ENCODE measurements at places on chromosomes 1 and 21.
A peak's percentile ranks its signal among the peaks of the same experiment; 100 is the strongest.

DNA sequence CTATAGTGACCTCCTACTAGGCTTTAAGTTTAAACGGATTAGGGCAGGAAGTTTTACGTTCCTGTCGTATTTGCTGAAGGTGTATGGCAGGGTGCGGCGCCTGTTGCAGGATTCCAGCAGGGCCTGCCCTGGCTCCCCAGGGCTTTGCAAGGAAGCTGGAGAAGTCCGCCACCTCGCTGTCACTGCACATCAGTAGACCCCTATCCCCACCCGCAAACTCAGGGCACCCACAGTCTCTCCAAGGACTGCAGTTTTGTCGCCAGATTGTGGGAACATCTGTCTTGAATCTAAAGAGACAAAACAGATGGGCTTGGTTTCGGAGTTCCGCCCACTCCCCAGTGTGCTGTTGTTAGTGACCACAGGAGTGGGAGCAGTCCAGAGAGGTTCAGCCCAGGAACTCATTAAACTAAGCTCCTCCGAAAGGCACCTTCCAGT lies 110.8 kb downstream of the CDC7 start:
- H3K27me3 ChIP-seq, result peaks cover 5% of the 10 kb centered on the region
- no peak overlapping the region for H3K4me3 ChIP-seq
- H3K27ac ChIP-seq, result no peak overlapping the region

DNA sequence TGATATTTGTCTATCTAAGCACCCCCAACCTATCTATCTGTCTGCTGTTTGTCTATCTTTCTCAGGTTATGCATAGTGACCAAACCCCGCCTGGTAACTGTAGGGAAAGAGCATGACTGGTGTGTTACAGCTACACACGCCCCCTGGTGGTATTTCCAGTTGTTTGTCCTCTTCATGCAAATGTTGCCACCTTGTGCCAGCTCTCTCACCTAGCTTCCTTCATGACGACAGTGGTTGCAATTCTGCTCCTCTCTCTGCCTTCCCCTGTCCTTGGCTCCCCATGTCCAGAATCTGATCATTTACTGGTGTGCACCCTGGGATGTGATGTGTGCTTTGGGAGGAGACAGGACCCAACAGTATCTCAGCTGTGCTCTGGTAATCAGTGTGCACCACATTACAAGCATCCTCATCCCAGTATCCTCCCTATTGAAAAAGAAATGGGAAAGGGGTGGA lies 8.1 kb upstream of the INKA2 start:
- no peak overlapping the region for H3K27ac ChIP-seq
- peaks cover 5% of the 10 kb centered on the region for H3K27me3 ChIP-seq
- H3K4me1 ChIP-seq, result no peaks in the 10 kb centered on the region
- no peaks in the 10 kb centered on the region for H3K36me3 ChIP-seq
- DNase-seq, result peak; percentile 54

- peaks cover 3% of the 10 kb centered on the region for H3K27me3 ChIP-seq
- H3K27ac ChIP-seq, result no peak overlapping the region
- DNase-seq, result no peak
- no peaks in the 10 kb centered on the region for H3K36me3 ChIP-seq
- H3K4me3 ChIP-seq, result no peak overlapping the region
These were observed 192.8 kb downstream of the HUNK start for GRCh38 chr21:32065654-32066053.

DNA sequence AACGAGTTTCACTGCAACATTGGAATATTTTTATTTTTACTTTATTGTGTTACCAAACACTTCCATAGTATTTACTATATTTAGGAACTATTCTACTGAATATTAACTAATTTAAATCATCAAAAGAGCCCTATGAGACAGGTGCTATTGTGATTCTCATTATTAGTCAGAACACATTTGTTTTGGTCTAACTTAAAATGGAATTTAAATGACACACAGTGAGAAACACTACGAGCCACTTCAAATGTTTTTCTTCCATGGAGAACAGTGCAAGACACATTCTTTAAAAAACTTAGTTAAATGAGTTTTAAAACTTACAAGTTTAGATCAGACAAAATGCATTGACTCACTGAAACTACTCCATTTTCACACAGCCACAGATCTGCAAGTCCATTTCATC lies 6.6 kb upstream of the TRAF3IP3 start:
- no peaks in the 10 kb centered on the region for H3K36me3 ChIP-seq
- no peaks in the 10 kb centered on the region for H3K27me3 ChIP-seq
- no peak for DNase-seq
- H3K4me1 ChIP-seq, result peaks cover 33% of the 10 kb centered on the region

- peak; percentile 22 for DNase-seq
- H3K27me3 ChIP-seq, result no peaks in the 10 kb centered on the region
- H3K36me3 ChIP-seq, result no peaks in the 10 kb centered on the region
- H3K27ac ChIP-seq, result peak overlapping the region; percentile 87
- peaks cover 40% of the 10 kb centered on the region for H3K4me1 ChIP-seq
- peak overlapping the region; percentile 69 for H3K4me3 ChIP-seq
These were observed 320.8 kb upstream of the USP24 start for GRCh38 chr1:55535724-55536544.

- H3K27me3 ChIP-seq, result peaks cover 1% of the 10 kb centered on the region
- no peak overlapping the region for H3K27ac ChIP-seq
- no peaks in the 10 kb centered on the region for H3K36me3 ChIP-seq
- no peak for DNase-seq
These were observed 11.7 kb upstream of the METTL13 start for GRCh38 chr1:171769754-171770153.

GRCh38 chr1:159068886-159069285 lies 7.7 kb downstream of the AIM2 start:
- H3K27me3 ChIP-seq, result peaks cover 4% of the 10 kb centered on the region
- DNase-seq, result no peak
- no peaks in the 10 kb centered on the region for H3K36me3 ChIP-seq
- no peak overlapping the region for H3K4me3 ChIP-seq

- H3K27ac ChIP-seq, result no peak overlapping the region
- no peaks in the 10 kb centered on the region for H3K27me3 ChIP-seq
- H3K4me1 ChIP-seq, result peaks cover 10% of the 10 kb centered on the region
- no peaks in the 10 kb centered on the region for H3K36me3 ChIP-seq
- DNase-seq, result no peak
- no peak overlapping the region for H3K4me3 ChIP-seq
These were observed 14.4 kb upstream of the DIPK1A start for GRCh38 chr1:92975551-92976232.

GRCh38 chr1:51791888-51792287 lies 86.6 kb downstream of the NRDC start:
- H3K27ac ChIP-seq, result peak overlapping the region; percentile 49
- H3K27me3 ChIP-seq, result no peaks in the 10 kb centered on the region
- H3K36me3 ChIP-seq, result peaks cover 72% of the 10 kb centered on the region
- no peak for DNase-seq

DNA sequence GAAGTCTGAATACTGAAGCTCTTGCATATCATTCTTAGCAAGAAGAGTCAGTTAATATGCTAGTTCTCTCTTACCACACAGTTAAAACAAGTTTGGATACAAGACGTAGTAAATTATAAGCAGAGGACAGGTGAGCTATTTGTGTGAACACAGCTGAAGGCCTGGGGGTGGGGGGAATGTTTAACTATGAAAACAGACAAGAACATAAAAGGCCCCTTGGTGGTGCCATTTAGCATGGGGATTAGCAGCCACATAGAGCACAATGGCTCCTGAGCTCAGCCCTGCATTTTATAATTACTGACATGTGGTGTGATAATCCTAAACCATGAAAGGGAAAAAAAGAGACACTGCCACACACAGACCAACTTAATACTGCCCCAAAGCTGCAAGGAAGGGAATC lies 94.8 kb downstream of the TGFBR3 start:
- no peaks in the 10 kb centered on the region for H3K27me3 ChIP-seq
- H3K4me3 ChIP-seq, result peak overlapping the region; percentile 59
- H3K27ac ChIP-seq, result peak overlapping the region; percentile 86
- peaks cover 47% of the 10 kb centered on the region for H3K36me3 ChIP-seq

DNA sequence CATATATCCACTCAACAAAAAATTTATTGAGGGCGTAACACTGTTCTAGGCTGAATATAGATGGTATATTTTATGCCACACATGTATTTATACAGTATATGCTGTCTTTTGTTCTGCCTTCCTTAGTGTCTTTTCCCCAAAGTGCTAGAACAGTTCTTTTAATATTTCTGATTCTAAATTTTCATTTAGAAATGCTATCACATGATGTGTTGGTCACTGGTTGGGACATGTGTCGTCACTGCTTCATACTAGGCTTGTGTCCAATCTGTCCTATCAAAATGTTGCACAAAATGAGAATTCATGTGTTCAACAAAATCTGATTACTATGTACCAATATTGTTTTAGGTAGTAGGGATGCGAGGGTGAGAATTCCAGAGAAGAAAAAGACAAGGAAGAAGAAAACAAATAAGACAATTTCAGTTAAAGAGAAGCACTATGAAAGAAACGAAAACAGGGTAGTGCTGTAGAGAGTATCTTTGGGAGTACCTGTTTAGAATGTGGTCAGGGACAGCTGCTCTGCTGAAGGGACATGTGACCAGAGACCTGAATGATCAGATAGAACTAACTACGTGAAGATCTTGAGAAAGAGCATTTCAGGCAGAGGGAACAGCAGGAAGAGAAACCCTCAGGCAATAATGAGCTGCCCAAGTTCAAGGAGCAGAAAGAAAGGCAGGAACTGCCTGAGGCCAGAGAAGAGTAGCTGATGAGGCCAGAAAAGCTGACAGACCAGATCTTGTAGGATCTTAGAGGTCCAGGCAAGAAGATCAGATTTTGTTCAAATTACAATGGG lies 1.3 kb downstream of the KMO start:
- H3K4me3 ChIP-seq, result peak overlapping the region; percentile 25
- H3K4me1 ChIP-seq, result peaks cover 6% of the 10 kb centered on the region
- DNase-seq, result no peak
- no peaks in the 10 kb centered on the region for H3K27me3 ChIP-seq

GRCh38 chr1:59151860-59152259 lies 145.0 kb upstream of the FGGY start:
- H3K27ac ChIP-seq, result no peak overlapping the region
- H3K27me3 ChIP-seq, result no peaks in the 10 kb centered on the region
- no peak for DNase-seq

GRCh38 chr21:41247561-41248545 lies 68.7 kb upstream of the FAM3B start:
- no peak overlapping the region for H3K27ac ChIP-seq
- H3K4me3 ChIP-seq, result no peak overlapping the region
- DNase-seq, result no peak
- no peaks in the 10 kb centered on the region for H3K27me3 ChIP-seq
- no peaks in the 10 kb centered on the region for H3K4me1 ChIP-seq

DNA sequence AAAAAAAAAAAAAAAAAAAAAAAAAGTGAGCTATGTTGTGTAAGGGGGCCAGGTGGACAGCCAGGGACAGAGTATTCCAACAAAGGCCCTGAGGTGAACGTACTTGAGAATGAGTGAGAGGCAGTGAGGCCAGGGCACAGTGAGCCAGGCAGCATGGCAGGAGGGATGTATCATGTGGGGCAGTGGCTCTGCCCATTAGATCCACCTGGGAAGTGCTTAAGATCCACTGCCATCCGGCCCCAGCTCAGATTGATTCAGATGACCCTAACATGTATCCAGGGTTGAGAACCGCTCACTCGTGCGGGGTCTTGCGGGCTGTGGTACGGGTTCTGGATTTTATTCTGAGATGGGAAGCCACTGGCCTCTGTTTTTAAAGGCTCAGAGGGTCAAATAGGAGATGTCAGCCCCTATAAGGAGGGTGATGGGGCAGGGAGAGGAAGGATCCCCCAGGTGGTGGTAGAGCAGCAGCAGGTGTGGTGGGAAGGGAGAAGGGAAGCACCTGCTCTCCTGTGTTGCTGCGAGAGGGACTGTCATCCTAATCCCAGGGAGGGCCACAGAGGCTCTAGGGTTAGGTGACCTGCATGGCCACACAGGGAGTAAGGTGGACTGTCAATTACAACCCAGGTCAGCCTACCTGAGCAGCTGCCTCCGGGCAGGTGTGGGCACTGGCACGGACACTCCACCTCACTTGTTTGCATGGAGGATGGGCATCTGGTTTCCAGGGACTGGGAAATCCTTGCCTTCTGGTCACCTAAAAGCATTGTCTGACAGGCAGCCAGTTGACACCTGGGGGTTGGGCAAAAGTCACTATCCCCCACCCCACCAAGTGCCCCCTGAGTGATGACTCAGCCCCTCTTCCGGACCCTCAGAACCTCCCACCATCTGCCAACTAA lies 31.6 kb downstream of the CDK18 start:
- no peaks in the 10 kb centered on the region for H3K27me3 ChIP-seq
- no peak for DNase-seq
- H3K4me1 ChIP-seq, result no peaks in the 10 kb centered on the region
- H3K27ac ChIP-seq, result no peak overlapping the region

DNA sequence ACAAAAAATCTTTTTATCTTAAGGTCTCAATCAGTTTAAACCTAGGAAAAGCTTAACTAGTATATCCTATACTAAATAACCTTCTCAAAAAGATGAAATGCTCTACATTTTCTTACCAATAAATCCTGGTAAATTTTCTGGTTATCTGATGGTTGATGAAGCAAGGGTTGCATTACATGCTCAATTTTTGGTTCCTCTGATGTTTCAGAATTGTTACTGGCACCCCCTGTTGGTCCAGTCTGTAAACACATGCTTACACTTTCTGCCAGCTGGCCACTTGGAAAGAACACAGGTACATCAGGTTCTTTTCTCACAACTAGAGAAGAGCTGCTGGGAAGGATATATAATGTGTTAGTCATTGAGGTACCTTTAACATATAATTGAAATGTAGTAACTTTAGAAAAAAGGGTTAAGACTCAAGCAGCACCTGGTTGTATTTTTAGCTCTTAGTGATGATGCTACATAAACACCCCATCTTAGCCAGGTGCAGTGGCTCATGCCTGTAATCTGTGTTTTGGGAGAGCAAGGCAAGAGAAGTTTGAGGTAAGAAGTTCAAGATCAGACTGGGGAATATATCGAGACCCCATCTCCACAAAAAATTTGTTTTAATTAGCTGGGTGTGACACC lies 30.9 kb upstream of the TAL1 start:
- H3K4me3 ChIP-seq, result no peak overlapping the region
- H3K27me3 ChIP-seq, result no peaks in the 10 kb centered on the region
- H3K36me3 ChIP-seq, result peaks cover 4% of the 10 kb centered on the region
- H3K4me1 ChIP-seq, result no peaks in the 10 kb centered on the region
- peak; percentile 14 for DNase-seq

DNA sequence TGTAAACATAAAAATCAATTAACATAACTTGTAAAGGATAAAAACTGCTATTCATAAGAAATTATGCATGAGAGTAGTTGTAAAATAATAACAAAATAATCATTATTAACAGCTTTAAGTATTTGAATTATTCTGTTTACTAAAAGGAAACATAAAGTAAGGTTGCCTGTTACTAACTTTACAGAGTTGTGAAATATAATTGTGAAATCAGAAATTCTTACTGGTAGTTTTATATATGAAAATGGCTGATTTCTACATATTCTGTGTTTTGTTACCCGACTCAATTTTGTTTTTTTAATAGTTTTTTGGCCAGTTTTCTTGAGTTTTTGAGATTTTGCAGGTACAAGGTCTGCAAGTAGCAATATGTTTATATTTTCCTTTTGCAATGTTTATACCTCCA lies 27.8 kb downstream of the FNBP1L start:
- H3K36me3 ChIP-seq, result peaks cover 3% of the 10 kb centered on the region
- no peak overlapping the region for H3K27ac ChIP-seq

All from immature natural killer cell (primary cell).